ENCODE measurements at places on chromosomes 7 and 10.

- no peak for DNase-seq
Observed at GRCh38 chr7:47666164-47666862, 84.4 kb upstream of the TNS3 start.

GRCh38 chr10:59885430-59886134 lies 20.8 kb downstream of the CCDC6 start:
- DNase-seq: no peak

DNA sequence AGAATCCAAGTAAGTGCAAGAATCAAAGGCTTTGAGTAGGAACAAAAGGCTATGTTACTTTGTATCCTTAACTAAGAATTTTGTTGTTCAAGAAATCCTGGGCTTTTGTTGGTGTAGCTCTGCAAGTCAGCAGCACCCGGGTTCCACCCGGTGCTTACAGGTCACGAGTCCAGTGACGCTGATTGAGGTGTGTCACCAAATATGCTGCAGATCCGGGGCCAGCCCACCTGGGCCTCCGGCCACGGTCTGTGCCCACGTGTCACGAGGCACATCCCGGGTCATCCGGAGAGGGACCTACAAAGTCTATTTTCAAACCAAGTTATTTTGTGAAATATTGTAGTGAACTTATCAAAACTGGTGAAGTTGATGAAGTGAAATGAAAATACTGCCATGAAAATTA lies 103.1 kb downstream of the MGMT start:
- DNase-seq: no peak

DNA sequence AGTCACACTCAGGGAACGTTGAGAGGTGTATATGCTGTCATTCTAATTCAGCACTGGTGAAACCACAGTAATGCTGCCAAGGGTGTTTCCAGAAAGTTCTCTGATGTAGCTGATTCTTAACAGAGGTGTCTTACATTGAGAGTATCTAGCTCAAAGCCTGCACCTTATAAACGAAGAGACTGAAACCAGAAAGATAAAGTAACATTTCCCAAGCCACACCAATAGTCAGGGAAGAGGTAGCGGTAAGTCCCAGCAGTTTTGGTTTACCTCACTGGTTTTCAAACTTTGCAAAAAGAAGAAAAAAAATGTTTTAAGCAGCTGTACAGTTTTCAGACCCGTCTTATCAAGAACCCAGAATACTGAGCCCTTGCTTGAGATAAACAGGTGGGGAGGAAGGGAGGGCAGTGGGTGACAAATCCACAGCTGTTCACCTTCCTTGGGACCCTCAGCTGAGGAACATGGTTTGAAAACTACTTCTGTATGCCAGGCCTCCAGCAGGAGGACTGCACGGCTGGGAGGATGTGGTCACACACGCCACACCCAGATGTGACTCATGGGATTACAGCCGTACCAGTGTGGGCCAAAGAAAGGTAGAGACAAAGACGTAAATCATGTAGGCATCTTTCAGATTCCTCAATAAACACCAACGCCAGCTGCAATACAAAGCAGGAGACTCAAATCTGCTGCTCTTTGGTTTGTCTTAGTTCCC lies 63.9 kb upstream of the GSDME start:
- DNase-seq: peak; percentile 96

Measured in fibroblast of mammary gland (primary cell).